ENCODE measurements at places on chromosomes 3 and 15. TPM values are rescaled to one million over a fixed set of nuclear protein-coding genes. Genes with fewer than 3 reads are reported as not detected.
A peak's percentile ranks its signal among the peaks of the same experiment; 100 is the strongest.

SAMMSON gene
- polyA plus RNA-seq, result not detected

DNA sequence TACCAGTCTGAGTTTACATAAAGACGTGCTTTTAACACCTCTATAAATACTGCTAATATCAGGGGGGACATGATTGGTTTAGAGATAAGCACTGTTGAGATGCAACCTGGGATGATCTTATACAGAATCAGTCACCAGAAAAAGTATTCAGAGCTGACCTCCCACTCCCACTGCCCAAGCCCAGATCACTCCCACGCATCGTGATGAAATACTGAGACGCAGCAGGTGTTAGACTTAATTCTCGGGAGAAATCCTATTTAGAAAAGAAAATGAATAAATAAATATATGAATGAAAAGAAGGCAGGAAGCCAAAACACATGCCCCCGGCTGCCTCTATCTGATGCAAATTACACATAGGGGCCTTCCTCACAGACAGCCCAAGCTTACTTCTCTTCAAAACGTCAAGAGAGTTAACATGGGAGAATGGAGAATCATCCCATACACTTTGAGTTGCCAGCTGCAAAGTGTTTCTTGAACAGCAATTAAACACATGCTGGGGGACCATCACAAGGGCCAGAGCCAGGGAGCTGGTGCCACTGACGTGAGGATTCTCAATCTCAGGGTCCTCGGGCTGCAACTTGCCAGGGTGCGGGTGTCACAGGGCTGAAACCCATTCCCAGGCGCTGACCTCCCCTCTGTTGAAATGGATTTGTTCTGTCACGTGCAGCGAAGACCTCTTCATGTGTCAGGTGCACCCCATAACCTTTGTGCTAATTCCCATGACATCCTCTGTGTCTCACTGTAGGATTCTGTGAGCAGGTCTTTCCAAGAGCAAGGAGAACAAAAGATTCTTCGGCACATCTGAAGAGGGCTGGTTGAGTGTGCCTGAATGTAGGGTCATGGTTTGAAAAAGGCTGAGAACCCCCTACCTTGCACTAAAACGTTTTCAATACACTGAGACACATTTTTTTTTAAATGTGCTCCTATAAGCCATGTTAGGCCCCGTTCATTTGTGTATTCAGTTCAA is 764.2 kb upstream of the ARRDC4 start:
- DNase-seq, result no peak

- peak; percentile 63 for DNase-seq
Observed at GRCh38 chr15:64809649-64810496, 15.6 kb downstream of the PIF1 start.

DNA sequence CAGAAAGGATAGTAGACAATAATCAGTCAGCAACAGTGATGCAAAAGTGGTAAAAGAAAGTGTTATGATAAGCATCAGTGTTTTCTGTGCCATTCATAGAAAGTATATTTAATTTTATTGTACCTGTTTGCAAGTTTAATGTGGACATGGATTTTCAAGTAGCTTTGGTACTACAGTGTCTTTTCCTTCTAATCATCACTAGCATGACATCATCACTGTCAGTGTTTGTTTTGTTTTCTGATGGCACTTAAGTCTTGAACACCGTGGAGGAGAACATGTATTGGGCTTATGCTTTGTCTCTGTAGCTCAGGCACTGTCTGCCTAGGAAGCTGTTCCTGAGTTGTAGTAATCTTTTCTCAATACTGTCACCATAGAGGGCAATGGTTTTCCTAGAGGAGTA is 41.9 kb downstream of the SETD5 start:
- DNase-seq, result no peak

Measured in renal cortex interstitium (tissue), 15 donors.